Endodermal cell (in vitro differentiated cells): ENCODE measurements at places on chromosomes 7 and 10. TPM values are rescaled to one million over a fixed set of nuclear protein-coding genes. Genes with fewer than 3 reads are reported as not detected.

The ABCB1 gene
- total RNA-seq: 0.07 TPM in 1 of 3 replicates, not detected in the others

The RELN gene
- total RNA-seq: 8.5 to 9.2 TPM (median 8.7 TPM) in 3 replicates

The WBP1L gene
- total RNA-seq: 25.1 and 25.8 TPM in 2 replicates

The PRPS1L1 gene
- total RNA-seq: not detected in 3 replicates

The ADAM12 gene
- total RNA-seq: 0.14 and 0.46 TPM in 2 replicates

The HPS6 gene
- 20.4 and 20.8 TPM in 2 replicates for total RNA-seq

The NAT16 gene
- 0.20 TPM in 1 of 2 replicates, not detected in the other for total RNA-seq

The TWIST1 gene
- 0.46 to 1.7 TPM (median 1.7 TPM) in 3 replicates for total RNA-seq

The MCM10 gene
- total RNA-seq: 35.9 and 38.2 TPM in 2 replicates

- DNase-seq: peak; percentile 57
Observed at GRCh38 chr10:123759501-123760031, 93.4 kb downstream of the GPR26 start.

GRCh38 chr7:139523968-139524815, 707 bp downstream of the CLEC2L start:
- peak; percentile 76 for DNase-seq

GRCh38 chr7:103075337-103075918, 488 bp downstream of the ARMC10 start:
- DNase-seq: peak; percentile 91

DNA sequence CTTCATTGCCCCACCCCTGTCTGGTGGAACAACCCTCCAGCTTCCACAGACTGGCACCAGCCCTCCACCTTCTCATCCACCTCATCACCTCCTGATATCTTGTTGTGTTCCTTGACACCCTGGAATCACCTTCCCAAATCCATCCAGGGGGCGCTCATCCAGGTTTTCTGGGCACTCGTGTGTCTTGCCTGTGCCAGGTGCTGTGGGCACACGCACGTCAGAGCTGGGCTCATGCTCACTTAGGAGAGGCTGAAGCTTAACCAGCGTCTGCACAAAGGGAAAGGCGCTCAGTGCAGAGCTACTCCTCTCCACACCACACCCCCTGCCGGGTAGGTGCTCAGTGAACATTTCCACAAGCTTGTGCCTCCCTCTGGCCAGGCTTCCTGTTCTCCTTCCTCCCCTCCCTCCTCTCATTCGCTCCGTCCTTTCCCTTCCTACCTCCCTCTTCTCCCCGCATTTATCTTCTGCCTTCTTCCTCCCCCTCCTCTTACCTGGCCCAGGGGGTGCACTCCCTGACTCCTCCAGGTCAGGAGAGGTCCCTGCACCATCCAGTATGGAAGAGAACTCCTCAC, 4.8 kb downstream of the ADCYAP1R1 start:
- peak; percentile 75 for DNase-seq

DNA sequence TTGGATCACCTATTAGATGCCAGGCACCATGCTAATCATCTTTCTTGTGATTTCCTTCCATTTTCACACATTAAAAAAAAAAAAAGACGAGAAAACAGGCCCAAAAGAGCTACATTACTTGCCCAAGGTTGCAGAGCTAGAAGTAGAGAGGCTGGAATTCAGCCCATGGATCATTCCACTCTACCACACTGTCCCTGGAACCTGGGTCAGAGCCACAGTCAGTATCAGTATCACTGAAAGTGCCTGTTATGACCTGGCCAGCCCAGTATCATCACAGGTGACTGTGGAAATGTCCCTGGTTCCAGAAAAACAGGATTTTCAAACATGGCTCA, 3.3 kb upstream of the FLNC start:
- no peak for DNase-seq

DNA sequence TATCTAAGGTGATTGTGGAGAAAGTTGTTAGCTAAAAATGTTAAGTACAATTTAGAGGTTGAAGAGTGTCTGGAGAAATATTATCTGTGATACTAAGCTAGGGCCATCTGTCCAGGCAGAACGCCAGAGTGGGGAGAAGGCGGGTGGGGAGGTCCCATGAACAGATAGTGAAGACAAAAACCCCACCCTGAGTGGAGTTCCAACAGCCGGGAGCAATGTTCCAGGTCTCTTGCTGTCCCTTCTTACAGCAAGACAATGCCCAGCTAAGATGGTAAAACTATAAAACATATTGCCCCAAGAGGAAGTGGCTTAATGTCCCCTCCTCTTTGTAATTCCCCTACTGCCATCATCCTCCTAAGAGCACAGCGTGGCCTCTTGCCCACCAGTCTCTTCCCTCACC, 10.4 kb upstream of the IL15RA start:
- DNase-seq: no peak

DNA sequence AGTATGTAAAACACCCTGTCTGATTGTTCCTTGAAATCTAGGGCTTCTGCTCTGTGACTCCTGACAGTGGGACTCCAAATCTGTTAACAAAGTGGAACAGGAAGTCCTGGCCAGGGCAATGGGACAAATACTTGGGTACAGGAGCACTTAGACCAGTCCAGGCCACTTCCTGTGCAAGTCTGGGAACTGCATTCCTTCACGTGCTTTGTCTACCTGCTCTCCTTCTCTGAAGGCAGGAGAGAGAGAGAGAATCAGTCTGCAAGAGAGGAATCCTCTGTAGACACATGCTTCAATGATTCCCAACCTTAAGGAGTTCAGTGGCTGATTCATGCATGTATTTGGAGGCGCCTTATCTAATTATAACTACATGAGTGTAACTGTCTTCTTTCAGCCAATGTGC, 530.2 kb downstream of the GATA3 start:
- DNase-seq: no peak

DNA sequence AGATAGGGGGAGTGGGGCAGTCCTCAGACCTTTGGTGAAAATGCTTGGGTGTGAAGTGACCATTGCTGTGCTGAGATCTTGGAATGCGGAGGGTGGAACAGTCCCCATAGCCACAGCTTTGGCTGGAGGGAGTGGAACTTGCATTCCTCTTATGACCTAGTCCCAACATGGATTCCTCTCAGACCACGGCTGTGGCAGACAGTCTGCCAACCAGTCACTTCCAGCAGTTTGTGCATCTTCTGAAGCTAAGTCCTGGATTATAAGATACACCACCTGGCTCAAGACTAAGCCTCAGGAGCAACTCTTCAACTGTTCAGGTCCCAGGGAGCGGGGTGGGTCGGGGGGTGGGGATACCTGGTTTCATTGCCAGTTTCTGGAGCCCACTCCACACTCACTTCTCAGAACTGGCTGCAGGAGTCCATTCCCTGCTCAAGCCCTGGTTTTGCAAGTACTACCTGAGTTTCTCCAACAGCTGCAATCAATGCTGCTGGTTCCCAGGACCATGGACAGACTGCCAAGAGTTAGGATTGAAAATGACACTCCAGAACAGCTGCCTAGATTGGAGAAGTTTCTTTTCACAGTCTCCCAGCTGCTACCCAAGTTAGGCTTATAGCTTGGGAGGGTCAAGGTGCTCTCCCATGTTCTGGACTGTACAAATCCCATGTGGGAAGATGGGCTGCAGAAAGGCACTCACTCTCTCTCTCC, 29.1 kb upstream of the DGKB start:
- DNase-seq: no peak

GRCh38 chr10:8113616-8114015, 59.1 kb downstream of the GATA3 start:
- no peak for DNase-seq

- no peak for DNase-seq
Observed at GRCh38 chr10:25117757-25118156, 57.0 kb upstream of the GPR158 start.

DNA sequence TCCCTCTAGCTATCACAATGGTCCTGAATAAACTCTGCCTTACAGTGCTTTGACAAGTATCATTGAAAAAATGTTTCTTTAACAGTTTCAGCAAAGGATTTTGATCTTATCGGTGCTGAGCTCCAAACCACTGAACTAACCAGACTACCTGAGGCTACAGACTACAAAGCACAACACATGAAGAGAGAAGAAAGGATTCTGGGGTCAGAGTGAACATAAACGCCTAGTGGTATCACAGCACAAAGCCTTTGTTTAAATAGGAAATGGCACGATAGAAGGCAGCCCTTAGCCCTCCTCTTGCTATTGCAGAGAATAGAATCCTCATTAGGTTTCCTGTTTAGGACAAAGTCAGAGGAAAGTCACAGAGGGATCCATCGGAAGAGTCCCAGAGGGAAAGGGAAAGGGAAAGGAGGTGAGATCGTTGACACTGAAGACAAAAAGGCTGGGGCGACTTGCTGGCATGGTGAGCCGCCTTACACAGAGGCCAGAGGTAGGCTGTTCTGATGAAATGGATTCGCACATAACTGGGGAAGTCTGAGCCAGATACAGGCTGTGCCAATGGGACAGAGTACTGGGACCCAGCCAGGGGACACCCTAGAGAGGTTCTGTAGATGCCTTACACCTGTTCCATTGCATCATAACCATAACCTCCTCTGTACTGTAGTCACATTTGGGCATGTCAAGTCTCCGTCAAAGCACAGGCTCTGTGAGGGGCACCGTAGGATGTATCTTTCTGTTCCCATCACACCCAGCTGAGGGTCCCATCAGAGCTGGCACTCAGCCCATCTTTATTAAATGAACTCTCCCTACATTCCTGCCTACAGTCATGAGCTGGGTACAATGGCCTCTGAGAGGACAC, 71.5 kb downstream of the XPNPEP1 start:
- DNase-seq: no peak

GRCh38 chr10:43961523-43962345, 313.1 kb upstream of the ZNF32 start:
- peak; percentile 25 for DNase-seq

DNA sequence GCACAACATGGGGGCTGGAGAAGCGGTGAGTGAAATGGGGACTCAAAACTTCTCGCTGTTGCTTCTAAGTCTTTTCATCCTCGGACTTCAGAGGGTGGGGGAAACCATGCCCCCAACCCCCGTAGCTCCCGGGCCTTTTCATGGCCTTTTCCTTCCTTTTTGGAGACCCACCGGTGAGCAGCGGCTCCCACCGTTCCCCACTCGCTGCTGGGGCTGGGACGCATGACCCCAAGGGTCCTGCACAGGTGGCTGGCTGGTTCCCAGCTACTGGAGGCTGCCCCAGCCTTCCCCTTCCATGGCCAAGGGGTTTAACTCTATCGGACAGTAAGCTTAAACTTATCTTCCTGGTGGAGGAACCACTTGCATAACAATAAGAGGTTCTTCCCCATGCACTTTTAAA, 194.3 kb upstream of the FERD3L start:
- DNase-seq: no peak

GRCh38 chr7:112370436-112370835, 79.8 kb upstream of the IFRD1 start:
- no peak for DNase-seq

DNA sequence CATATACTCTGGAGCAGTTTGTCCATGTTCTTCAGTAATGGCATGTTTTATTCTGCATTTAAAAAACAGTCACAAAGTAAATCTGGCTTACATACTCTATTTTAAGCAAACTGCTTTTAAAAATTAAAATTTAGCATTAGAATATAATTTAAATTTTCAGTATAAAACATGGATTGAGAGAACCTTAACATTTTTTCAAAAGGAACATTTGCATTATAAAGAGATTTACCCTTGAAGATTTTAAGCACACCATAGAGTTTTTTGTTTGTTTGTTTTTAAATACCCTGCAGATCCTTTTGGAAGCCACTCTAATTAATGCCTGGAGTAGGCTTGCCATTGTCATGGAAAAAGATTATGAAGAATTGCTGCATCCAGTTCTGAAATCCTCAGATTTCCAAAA, 70.4 kb downstream of the ZNRF2 start:
- no peak for DNase-seq

GRCh38 chr10:122526892-122527291, 33.7 kb upstream of the DMBT1 start:
- DNase-seq: no peak

DNA sequence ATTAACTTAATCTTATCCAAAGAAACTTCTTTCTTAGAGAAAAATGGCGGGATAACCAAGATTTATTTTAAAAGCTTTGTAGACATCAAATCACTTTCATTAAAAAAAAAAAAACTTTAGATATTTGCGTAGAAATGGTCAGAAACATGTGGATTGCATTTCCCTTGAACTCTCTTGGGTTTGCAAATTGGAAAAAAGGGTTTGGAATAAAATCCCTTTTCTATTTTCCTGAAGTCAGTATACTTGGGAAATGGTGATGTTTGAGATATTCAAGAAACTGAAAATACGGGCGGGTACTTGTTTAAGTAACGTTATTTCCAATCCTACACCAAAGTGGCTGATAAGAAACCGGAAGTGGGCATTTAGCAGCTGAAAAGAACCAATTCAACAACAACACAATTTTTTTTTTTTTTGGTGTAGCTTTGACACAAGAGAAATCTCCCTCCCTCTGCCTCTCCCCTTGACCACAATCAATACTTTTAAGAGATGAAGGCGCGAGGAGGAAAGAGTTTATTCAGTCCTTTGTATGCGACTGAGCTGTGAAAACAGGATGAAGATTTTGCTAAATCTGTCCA, 13.7 kb upstream of the GFRA1 start:
- DNase-seq: no peak

GRCh38 chr7:135799881-135800280, 51.3 kb upstream of the FAM180A start:
- peak; percentile 20 for DNase-seq

DNA sequence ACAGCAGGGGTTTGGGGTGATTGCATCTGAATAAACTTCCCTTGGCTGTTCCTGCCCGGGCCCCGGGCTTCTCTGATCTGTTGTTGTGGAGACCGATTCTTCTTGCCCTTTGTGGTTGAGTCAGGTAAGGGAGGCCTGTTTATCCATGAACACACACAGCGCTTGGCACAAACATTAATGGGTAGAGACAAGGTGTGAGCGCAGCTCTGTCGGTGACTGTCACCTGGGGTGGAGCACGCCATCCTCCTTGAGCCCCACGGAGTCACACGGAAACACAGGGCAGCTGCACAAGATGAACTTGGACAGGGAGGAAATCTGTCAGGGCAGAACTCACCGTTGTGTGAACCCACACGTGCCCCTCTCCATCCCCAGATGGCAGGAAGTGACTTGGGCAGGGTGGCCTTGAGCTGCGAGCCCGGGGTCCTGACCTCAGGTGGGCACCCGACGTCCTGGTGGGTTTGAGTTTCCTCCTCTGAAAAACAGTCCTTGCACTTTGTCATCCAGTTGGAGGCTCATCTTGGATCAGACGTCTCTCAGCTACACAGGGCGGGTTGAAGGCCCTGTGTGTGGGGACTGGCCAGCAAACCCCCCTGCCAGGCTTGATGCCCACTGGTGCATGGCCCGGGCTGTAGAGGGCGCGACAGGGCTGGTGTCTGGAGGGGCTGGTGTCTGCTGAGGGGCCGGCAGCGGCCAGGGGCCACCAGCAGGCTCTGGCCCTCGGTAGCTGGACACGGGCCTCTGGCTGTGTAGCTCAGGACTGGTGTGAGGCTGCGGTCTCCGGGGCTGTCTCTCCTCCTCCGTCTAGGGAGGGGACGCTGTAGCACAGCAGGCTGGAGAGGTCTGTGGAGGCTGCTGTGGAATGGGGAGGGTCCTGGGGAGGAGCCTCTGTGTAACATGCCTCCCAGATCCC, 24.2 kb upstream of the SHH start:
- DNase-seq: no peak

DNA sequence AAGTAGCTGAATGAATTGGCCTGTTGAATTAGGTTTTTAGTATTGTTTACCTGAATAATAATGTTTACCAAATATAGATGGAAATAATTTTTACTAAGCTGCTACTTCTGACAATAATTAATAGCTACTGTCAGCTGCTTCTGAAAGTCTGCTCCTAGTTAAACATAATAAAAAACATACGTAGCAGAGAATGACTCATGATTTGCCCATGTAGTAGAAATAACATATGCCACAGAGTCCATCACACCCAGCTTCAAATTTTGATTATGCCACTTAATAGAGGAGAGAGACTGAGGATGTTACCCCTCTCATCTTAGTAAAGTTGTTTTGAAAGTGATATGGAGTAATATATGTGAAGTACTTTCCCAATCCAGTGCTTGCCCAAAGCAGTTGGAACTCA, 57.6 kb upstream of the MDFIC start:
- DNase-seq: no peak

- peak; percentile 16 for DNase-seq
Observed at GRCh38 chr10:128364631-128365030, 238.4 kb upstream of the MKI67 start.
